ENCODE measurements at places on chromosomes 13 and 19. TPM values are rescaled to one million over a fixed set of nuclear protein-coding genes. Genes with fewer than 3 reads are reported as not detected.

- peak; percentile 92 for DNase-seq
- H3K4me3 ChIP-seq = peak overlapping the region; percentile 85
- peaks cover 42% of the 10 kb centered on the region for H3K4me1 ChIP-seq
- peak overlapping the region; percentile 79 for H3K27ac ChIP-seq
Observed at GRCh38 chr13:27978301-27978968, 9.3 kb upstream of the CDX2 start.

GRCh38 chr13:73519396-73520116 lies 460.8 kb downstream of the KLF5 start:
- no peak overlapping the region for H3K27ac ChIP-seq
- H3K4me1 ChIP-seq = no peaks in the 10 kb centered on the region
- no peaks in the 10 kb centered on the region for H3K36me3 ChIP-seq
- H3K4me3 ChIP-seq = no peak overlapping the region
- H3K27me3 ChIP-seq = no peaks in the 10 kb centered on the region
- DNase-seq = no peak

GRCh38 chr13:43389573-43389972 lies 366.2 kb downstream of the DNAJC15 start:
- H3K4me3 ChIP-seq = no peak overlapping the region
- H3K27ac ChIP-seq = no peak overlapping the region
- no peaks in the 10 kb centered on the region for H3K36me3 ChIP-seq
- no peak for DNase-seq

DNA sequence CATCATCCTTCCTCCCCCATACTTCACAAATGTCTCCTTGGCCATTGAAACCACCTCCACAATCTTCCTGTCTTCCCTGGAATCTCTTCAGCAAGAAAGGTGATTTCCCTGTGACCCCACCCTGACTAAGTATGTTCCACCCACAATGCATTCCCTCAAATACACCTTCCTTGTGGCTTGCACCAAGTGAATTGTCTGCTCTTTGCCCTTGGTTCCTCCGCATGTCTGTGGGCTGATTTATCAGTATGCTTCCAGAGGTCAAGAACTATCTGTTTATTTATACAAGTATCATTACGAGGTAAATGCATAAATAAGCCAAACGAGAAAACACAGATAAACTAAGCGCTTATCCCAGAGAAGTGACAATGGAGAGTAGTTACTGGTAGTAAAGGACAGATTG lies 45.4 kb upstream of the POMP start:
- peak; percentile 41 for DNase-seq
- H3K4me3 ChIP-seq = no peak overlapping the region
- H3K27me3 ChIP-seq = no peaks in the 10 kb centered on the region

- no peaks in the 10 kb centered on the region for H3K27me3 ChIP-seq
- H3K27ac ChIP-seq = no peak overlapping the region
- 0 out of 2 replicates have a peak, but pooled peaks cover 6% of the 10 kb centered on the region for H3K4me1 ChIP-seq
- H3K4me3 ChIP-seq = no peak overlapping the region
- no peak for DNase-seq
Observed at GRCh38 chr19:6528544-6529121, 2.2 kb upstream of the TNFSF9 start.

DNA sequence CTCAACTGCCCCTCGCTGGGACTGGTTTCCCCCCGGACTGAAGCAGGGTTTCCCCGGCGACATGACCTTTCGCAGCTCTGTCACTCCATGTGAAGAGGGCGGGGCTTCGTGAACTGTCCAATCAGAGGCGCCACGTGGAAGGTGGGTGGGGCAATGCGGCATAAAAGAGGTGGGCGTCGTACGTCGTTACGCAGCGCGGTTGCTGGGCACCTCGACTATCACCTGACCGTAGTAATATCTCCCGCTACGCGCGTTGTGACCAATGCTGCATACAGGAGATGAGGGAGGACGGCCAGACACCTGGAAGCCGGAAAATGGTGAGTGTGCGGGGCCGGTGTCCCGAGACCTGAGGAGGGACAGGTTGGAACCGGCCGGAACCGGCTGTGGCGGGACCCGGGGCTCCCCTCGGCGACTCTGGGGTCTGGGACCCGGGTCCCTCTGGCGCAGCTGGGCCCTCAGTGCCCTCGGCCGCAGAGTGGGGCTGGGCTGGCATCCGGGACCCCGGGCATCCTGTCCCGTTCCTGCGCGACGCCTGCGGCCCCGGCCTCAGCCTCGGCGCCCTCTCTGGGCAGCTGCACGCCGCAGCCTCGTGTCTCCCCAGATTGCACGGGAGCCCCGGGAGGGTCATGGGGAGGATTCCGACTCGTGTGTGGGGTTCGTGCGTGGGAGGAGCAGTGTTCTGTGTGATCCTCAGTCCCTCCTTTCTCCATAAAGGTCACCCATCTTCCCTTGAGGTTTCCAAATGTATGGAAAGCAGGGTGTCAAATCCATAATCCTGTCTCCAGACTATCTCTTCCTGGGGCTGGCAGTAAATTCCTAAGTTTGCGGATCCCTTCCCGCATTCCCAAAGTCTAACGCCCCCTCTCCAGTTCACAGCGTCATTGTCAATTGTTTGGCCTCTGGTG lies 32.2 kb downstream of the ZNF136 start:
- DNase-seq = no peak
- H3K36me3 ChIP-seq = no peaks in the 10 kb centered on the region
- no peaks in the 10 kb centered on the region for H3K27me3 ChIP-seq
- no peaks in the 10 kb centered on the region for H3K4me1 ChIP-seq
- no peak overlapping the region for H3K4me3 ChIP-seq

DNA sequence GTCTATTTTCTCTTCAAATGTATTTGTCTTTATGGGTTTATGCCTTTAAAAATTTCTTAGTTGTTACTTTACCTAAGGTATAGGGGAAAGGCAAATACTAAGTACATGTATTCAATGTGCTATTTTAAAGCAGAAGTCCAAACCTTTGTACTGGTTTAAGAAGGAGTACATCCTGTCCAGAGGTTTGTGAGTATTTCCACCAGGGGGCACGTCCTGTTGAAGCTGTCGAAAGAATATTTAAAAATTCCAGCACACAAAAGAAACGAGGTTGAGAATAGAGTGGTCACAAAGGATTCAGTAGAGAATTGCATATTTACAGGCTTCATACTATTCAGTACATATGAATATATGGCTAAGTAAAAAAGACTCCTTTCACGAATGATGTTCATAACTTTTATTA lies 59.8 kb downstream of the URI1 start:
- DNase-seq = no peak
- H3K27ac ChIP-seq = no peak overlapping the region
- H3K27me3 ChIP-seq = no peaks in the 10 kb centered on the region
- no peaks in the 10 kb centered on the region for H3K36me3 ChIP-seq

GRCh38 chr19:55112777-55113569 lies 4.5 kb downstream of the PPP1R12C start:
- H3K27ac ChIP-seq = no peak overlapping the region
- no peak overlapping the region for H3K4me3 ChIP-seq
- H3K4me1 ChIP-seq = peaks cover 11% of the 10 kb centered on the region
- peak; percentile 40 for DNase-seq
- H3K27me3 ChIP-seq = no peaks in the 10 kb centered on the region

- peak overlapping the region; percentile 97 for H3K27ac ChIP-seq
- no peaks in the 10 kb centered on the region for H3K27me3 ChIP-seq
- no peaks in the 10 kb centered on the region for H3K36me3 ChIP-seq
- DNase-seq = peak; percentile 93
Observed at GRCh38 chr13:99496184-99497142, 4.8 kb upstream of the TM9SF2 start.

- no peak for DNase-seq
- no peaks in the 10 kb centered on the region for H3K27me3 ChIP-seq
- no peak overlapping the region for H3K4me3 ChIP-seq
- H3K27ac ChIP-seq = no peak overlapping the region
- H3K36me3 ChIP-seq = no peaks in the 10 kb centered on the region
Observed at GRCh38 chr19:5873617-5874199, 3.4 kb upstream of the FUT5 start.

DNA sequence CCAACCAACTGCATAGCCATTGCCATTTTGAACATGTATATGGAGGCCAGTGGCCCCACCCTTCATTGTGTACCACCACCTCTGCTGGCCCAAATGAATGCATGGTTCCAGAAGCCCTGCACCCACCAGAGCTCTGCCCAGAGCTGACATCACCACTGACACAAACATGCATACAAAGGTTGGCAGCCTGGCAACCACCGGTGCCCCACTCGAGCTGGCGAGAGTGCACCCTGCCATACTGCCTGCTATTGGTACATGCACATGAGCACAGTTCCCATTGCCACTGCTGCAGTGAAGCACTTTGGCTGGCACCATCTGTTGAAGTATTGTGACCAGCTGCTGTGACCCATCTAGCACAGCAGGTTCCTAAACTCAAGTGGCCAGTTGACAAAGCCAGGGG lies 1564.9 kb downstream of the OLFM4 start:
- H3K27ac ChIP-seq = no peak overlapping the region
- no peaks in the 10 kb centered on the region for H3K27me3 ChIP-seq
- H3K4me1 ChIP-seq = no peaks in the 10 kb centered on the region
- H3K4me3 ChIP-seq = no peak overlapping the region
- no peaks in the 10 kb centered on the region for H3K36me3 ChIP-seq
- DNase-seq = no peak

- DNase-seq = no peak
- H3K4me3 ChIP-seq = no peak overlapping the region
- peak overlapping the region; percentile 85 for H3K27ac ChIP-seq
- no peaks in the 10 kb centered on the region for H3K27me3 ChIP-seq
- peaks cover 7% of the 10 kb centered on the region for H3K4me1 ChIP-seq
Observed at GRCh38 chr13:40662866-40663265, 3.6 kb downstream of the FOXO1 start.

VSIG10L gene
- 4.5 TPM for total RNA-seq

FXYD5 gene
- 20.2 TPM for total RNA-seq

ZNF20 gene
- total RNA-seq = 5.8 TPM

ZNF266 gene
- 18.5 TPM for total RNA-seq

ZNF135 gene
- total RNA-seq = not detected

Measured in Caco-2 (cell line).